NCI-H187 (cell line): ENCODE measurements at places on chromosomes 3 and 15.

DNA sequence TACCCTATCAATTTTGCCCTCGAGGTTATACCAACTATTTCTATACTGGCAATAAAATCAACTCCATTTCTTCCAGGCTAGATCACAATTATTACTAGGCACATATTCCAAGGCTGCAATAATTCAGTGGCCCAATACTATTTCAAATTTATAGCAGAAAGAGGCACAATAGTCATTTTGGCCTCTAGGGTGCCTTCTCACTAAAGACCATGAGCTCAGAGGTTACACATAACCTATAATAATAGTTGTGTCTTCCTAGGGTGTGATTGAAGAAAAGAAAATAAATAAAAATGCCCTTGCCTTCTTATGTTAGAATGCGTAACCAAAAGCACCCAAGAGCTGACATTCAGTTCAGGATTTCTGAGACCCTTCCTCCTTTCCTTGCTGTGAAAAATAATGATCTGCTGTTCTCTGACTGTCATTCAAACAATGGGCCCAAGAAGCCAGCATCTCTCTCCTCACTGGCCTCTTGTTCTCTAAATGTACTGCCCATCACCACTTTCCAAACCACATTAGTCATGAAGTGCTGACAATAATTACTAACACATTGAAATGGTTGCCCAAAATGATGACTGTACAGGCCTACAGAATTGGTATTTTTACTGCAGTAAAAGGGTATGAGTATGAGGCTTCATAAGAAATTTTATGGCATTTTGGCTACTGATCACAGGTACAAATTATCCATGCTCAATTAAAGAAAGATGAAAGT, 244.8 kb downstream of the LRRN1 start:
- no peak for DNase-seq

DNA sequence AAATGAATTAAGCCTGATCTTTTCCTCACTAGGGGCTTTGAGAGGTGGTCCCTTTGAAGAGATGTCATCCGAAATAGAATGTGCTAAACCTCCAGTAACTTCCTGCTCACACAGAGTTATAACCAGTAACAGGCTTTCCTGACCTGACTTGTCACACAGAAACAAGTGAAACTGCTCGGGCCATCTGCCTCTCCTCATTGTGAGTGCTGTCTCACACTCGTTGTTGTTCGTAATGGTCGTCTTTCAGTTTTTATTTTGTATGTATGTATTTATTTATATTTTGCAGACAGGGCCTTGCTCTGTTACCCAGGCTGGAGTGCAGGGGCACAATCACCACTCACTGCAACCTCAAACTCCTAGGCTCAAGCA, 24.0 kb downstream of the ACSBG1 start:
- DNase-seq, result no peak

DNA sequence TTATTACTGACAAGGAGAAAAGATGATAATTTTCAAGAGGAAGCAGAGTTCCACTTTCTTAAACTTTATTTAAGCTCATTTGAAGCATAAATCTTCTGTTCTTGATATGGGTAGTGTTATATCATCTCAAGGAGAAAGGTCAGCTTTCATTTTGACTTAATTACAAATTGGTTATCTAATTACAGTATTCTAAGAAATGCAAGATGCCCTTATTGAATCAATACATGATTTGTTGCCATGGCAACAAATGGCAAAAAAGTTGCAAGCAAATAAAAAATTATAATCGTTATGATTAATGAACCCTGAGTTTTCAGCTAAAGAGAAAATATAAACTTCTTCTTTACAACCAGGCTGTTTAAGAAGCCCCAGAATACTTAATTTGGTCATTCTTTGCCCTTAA, 622.7 kb downstream of the RBMS3 start:
- no peak for DNase-seq

- no peak for DNase-seq
These were observed 30.6 kb upstream of the MECOM start for GRCh38 chr3:169694117-169694516.

DNA sequence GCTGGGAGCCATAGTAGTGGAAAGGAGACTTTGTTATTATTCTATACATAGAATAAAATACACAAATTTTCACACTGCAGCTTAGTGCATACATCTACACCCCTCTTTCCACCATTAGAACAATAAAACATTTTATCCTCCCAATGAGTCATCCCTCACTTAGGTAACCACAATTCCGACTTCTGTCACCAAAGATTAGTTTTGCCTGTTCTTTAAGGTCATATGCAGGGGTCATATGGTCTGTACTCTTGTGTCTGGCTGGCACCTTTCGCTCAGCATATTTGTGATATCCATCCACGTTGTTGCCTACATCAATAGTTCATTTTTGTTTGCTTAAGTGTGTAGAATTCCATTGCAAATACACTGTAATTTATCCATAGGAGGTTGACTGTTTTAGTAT, 399.4 kb downstream of the SHQ1 start:
- DNase-seq, result no peak

GRCh38 chr3:69890084-69890483, 109.4 kb upstream of the SAMMSON start:
- no peak for DNase-seq

DNA sequence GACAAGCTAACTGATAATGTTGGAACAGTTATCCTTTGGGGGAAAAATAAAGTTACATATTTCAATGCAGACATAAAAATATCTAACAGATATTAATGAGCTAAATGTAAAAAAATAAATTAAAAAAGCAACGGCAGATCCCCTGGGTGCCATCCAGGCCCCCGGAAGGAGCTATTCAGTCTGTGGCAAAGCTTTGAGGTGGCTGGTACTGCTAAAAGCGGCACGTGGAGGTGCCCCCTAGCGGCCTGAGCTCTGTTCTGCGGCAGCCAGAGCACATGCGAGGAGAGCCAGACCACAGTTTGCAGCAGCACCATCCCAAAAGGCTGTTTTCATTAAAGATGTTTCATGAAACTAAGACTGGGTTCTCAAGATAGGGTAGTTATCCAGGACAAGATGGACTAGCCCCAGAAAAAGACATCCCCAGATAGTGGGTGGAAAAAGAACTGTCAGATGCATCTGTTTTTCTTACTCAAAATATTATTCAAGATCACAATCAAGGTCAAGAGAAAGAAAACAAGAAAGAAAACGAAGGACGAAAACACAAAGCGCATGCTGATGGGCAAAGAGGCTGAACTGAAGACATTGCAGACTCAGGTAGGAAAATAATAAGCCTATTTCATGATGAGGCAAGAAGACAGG, 18.7 kb downstream of the AP3S2 start:
- DNase-seq, result peak; percentile 39

DNA sequence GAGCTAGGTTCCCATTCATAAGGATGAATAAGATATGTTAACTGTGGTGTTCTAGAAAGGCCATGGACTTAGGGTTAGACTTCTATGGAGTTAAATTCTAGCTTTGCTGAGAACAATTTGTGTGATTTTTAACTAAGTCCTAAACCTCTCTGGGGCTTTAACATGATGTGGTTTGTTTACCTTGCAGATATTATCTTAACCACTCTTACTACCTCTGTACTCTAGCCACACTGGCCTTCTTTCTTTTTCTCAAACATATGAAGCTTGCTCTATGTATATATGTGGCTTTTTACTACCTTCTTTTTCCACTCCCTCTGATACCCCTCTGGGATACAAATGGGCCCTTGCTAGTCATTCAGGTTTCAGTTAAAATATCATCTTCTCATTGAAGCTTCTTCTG, 108.4 kb downstream of the ZNF609 start:
- DNase-seq, result no peak

DNA sequence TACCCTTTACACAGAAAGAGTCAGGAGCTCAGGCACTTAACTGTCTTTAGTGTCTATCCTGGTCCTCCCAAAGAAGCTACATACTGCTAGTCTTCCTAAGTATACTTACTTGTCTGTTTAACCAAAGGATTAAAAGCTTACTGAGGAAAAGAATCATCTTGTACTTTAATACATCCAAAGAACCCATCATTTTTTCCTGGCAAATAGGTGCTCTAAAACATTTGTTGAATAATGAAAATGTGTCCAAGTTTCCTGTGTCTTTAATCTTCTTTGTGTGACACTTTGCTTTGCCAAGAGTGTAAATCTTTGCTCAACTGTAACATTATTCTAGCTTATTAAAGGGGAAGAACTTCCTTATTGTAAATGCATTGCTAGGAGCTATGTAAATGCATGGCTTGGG, 519.2 kb downstream of the OTOL1 start:
- DNase-seq, result no peak

- DNase-seq, result no peak
These were observed 4.8 kb downstream of the PAQR9 start for GRCh38 chr3:142958707-142959106.

DNA sequence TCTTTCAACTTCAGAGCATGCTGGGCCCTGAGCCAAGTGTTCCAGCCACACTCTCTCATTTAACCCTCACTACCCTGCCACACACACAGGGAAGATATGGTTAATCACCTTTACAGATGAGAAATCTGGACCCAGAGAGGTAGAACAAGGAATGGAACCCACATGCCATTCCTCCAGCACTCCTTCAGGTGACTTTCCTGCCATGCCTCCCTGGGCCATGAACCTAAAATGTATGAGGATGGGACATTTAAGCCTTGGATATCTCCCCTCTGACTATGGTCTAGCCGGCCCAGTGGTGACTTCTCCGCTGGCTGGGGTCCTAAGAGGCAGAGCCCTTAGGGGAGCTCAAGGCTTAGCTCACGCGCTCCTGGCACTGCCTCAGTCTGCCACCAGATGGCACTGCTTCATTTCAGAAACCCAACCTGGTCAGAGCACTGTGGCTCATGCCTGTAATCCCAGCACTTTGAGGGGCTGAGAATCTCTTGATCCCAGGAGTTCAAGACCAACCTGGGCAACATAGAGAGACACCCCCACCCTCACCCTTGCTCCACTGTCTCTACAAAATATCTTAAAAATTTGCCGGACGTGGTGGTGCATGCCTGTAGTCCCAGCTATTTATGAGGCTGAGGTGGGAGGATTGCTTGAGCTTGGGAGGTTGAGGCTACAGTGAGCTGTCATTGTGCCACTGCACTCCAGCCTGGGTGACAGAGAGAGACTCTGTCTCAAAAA, 2.2 kb upstream of the DCAF1 start:
- peak; percentile 25 for DNase-seq

DNA sequence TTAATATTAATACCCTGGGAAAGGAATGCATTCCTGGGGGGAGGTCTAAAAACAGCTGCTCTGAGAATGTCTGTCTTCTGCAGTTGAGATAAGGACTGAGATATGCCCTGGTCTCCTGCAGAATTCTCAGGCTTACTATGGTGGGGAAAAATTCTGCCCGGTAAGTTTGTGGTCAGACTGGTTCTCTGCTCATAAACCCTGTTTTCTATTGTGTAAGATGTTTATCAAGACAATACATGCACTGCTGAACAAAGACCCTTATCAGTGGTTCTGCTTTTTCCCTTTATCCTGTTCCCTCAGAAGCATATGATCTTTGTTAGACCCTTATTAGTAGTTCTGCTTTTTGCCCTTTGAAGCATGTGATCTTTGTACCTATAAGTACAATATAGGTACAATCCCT, 494.6 kb downstream of the CNTN6 start:
- DNase-seq, result no peak

GRCh38 chr15:73254598-73254997, 114.2 kb downstream of the HCN4 start:
- DNase-seq, result no peak

- DNase-seq, result no peak
These were observed 84.1 kb downstream of the GLDN start for GRCh38 chr15:51425517-51426040.

GRCh38 chr15:66701422-66702034, 508 bp upstream of the SMAD6 start:
- no peak for DNase-seq

GRCh38 chr3:101527441-101527840, 14.4 kb upstream of the SENP7 start:
- no peak for DNase-seq

DNA sequence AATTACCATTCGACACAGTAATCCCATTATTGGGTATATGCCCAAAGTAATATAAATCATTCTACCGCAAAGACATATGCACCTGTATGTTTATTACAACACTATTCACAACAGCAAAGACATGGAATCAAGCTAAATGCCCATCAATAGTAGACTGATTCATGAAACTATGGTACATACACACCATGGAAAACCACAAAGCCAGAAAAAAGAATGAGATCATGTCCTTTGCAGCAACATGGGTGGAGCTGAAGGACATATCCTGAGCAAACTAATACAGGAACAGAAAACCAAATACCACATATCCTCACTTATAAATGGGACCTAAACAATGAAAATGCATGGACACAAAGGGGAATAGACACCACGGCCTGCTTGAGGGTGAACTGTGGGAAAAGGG, 11.1 kb upstream of the MCF2L2 start:
- DNase-seq, result no peak

DNA sequence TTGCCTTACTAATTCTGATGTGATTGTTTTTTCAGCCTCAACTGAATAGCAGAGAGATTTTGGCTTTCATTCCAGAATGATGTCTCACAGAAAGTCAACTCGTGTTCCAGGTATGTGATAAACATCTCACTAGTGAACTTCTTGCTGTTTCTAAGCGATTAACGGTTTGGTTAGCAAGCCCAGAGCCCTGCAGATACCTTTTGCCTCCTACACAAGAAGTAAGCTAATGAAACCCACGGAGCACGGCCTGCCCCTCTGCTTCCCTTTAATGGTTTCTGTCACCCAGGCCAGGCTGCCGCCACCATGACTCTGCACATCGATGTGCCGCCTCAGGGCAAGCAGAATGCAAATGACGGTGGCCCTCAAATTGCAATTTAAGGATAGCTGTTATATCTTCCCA, 155.9 kb upstream of the ICE2 start:
- DNase-seq, result no peak

GRCh38 chr3:50278123-50278879, 586 bp upstream of the LSMEM2 start:
- no peak for DNase-seq

DNA sequence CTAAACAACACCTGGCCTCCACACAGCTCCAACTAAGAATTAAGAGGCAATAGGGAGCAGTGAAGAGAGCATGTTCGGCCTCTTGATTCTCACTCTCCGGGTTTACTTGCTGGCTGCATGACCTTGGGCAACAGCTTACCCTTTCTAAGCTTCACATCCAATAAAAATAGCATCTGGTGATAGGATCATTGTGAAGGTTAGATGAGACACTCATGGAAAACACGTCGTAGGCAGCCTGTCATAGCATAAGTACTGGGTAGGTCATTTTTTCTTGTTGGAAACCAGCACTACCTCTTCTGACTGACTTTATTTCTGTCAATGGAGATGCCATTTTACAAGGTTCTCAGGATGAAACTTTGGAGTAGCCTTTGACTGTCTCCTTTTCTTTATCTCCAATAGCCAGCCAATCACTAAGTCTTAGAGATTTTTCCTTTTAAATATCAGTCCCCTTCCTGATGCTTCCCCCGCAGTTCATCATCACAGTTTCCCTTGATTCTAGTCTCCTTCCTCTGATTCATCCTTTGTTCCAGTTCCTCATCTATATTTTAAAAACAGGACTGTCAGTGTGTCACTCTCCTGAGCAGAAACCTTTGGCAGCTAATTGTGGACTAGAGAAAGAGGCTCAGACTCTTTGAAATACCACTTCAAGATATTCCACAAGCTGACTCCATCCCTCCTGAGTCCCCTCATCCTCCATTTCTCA, 271.5 kb downstream of the SLC9A9 start:
- no peak for DNase-seq

GRCh38 chr3:183151086-183151485, 11.4 kb downstream of the LAMP3 start:
- no peak for DNase-seq
